ENCODE measurements at places on chromosomes 13 and 19.
A peak's percentile ranks its signal among the peaks of the same experiment; 100 is the strongest.

DNA sequence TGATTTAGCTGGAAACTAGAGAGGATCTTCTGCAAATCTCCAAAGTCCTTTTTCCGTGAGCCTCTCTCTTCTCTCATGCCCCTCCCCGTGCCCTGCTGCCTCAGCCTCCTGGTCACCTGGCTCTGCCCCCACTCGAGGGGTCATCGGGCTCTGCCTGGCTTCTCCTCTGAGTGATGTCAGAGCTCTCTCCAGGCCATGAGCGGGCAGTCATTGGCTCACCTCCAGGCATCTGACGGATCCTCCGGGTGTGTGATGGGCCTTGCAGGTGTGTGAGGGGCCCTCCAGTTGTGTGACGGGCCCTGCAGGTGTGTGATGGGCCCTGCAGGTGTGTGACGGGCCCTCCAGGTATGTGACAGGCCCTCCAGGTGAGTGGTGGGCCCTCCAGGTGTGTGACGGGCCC lies 10.3 kb upstream of the GAS6 start:
- DNase-seq = no peak

- DNase-seq = no peak
These were observed 209.7 kb downstream of the LACC1 start for GRCh38 chr13:44089452-44089851.

- no peak for DNase-seq
These were observed 12.1 kb downstream of the AKAP8 start for GRCh38 chr19:15367439-15367838.

- no peak for DNase-seq
These were observed 20.0 kb upstream of the POSTN start for GRCh38 chr13:37618554-37618953.

GRCh38 chr13:31200637-31200971 lies 829 bp downstream of the B3GLCT start:
- DNase-seq = peak; percentile 73

Measured in sciatic nerve (tissue), 2 donors.